ENCODE measurements at places on chromosomes 2 and 18. TPM values are rescaled to one million over a fixed set of nuclear protein-coding genes. Genes with fewer than 3 reads are reported as not detected.

Gene IL18R1
- 0.82 TPM for total RNA-seq

Gene LRRTM1
- total RNA-seq: not detected

Gene MLPH
- 0.81 TPM for total RNA-seq

Gene EN1
- not detected for total RNA-seq

Gene CFAP53
- 0.31 TPM for total RNA-seq

Gene SERTAD2
- 3.4 TPM for total RNA-seq

Gene RTP5
- not detected for total RNA-seq

Gene AOX1
- 2.7 TPM for total RNA-seq

Gene SERPINB10
- not detected for total RNA-seq

Gene CREG2
- total RNA-seq: 0.65 TPM

Gene LYG2
- total RNA-seq: not detected

Gene MC2R
- not detected for total RNA-seq

Gene SAG
- total RNA-seq: not detected
